ENCODE measurements at places on chromosomes 5 and 9.

- DNase-seq: no peak
These were observed 617 bp downstream of the PTPN3 start for GRCh38 chr9:109497226-109498153.

GRCh38 chr5:53464722-53465121, 15.7 kb upstream of the FST start:
- DNase-seq: no peak

DNA sequence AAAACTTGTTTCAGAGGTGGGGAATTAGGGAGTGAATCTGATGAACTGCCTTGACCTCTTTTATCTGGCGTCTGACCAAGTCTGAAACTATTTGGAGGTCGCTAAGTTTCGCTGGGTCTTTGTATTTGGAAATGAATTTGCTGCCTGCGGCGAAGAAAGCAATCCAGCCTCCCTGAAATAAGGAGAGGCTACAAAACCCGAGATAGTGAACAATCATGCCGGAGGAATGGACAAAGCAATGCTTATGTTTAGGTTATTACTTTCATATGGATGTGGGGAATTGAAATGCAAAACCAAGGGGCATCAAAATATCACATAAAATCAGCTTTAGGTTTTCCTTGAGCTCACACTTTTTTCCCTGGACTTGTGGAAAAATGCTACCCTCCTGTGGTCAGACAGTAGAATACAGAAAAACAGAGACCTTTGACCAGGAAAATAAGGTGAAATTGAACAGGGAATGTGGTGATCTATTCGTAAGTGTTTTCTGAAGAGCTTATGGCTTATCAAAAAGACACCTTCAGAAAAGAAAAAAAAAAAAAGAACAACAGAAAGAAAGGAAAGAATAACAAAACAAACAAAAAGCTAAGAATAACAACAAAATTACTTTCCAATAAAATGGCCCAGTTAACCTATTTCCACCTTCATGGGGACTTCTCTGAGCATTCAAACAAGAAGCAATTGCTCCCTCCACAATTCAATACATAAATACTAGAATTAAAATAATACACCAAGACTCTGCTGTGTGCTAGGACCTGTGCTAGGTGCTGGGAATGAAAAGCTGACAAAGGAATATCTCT, 68.6 kb upstream of the DPYSL3 start:
- no peak for DNase-seq

DNA sequence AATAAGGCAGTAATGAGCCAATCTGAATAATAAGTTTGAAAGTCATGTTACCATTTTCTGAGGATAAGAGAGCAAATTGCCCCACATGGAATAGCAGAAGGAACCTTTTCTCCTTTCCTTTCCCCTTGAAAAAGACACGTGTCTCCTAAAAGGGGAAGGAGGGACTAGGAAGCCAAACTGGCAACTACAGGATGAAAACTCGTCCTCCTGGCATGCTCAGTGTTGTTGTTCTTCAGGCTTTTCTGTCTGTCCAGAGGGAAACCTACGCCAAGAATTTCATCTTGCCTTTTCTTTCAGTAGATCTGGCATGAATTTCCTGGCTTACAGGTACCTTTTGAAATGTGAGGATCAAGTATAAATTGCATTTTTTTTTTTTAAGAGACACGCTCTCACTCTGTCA, 355.9 kb upstream of the TLE4 start:
- DNase-seq: no peak

DNA sequence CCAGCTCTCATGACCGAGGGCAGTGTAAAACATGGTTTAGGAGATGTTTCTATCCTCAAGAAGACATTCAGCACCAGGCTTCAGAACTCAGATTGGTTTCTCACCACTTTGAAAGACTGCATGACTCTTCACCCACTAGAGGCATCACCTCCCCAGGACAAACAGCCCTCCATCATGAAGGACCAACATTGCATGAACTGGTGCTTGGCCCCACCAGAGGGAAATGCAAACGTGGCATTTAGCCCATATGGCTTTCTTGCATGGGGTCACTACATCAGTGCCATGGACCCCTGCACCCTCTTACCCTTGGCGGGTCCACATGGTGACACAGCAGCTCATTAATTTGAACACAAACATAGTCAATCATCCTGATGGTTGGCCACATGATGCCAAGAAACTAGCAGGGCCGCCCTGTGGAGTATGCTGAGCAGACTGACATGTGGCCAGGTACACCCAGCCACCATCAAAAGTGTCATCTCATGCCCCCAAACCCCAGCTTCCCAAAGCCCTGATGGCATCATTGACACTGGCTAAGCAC, 129.5 kb upstream of the FSTL4 start:
- no peak for DNase-seq

- DNase-seq: peak; percentile 90
These were observed 172.3 kb upstream of the RFX3 start for GRCh38 chr9:3698076-3698475.

DNA sequence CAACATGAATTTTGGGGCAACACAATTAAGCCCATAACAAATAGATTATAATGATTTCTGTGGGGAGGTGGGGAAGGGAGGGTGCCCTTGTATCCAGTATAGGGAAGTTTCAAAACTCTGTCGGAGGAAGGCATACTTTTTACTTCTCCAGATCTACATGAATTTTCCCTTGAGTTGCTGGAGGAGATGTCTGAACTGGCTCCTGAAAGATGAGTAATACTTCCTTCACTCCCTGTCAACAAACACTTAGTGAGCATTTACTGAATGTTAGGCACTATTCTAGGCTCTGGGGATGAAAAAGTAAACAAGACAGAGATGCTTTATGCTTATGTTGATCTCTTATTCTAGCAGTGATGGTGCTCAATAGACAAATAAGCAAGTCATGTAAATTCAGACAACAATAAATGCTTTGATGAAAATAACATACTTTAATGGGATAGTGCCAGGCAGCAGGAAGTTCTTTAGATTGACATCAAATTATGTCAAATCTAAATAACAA, 197.9 kb upstream of the ANKH start:
- no peak for DNase-seq

DNA sequence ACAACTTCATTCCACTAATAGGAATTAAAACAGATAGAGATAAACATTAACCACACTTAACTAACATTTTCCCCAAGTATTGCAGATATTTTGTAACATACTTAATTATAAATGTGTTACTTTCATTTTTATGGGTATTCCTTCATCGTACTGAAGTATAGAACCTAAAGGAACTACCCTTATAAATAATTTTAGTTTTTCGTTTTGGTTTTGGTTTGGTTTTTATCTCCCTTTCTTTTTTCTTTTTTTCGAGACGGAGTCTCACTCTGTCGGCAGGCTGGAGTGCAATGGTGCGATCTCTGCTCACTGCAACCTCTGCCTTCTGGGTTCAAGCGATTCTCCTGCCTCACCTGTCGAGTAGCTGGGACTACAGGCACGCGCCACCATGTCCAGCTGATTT, 60.1 kb upstream of the LMNB1 start:
- no peak for DNase-seq

DNA sequence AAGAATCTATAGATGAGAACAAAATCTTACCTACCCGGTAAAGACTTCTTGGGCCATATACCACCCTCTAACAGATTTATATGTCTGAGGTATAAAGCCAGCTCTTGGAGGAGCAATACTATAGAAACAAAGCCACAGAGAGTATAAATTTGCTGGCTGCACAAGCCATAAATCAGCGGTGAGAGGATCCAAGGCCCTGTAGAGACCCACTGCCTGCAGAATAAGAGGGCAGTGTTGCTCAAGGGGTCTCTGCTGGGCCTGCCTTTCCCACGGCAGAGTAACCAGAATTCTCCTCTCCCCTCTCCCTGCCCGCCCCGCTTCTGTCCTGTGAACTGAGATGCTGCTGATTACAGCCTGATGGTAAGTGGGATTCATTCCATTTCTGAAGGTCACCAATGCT, 89.2 kb downstream of the NDFIP1 start:
- no peak for DNase-seq

GRCh38 chr5:1292846-1293415, 1.9 kb downstream of the TERT start:
- no peak for DNase-seq

- DNase-seq: no peak
These were observed 1.7 kb upstream of the ACO1 start for GRCh38 chr9:32382565-32383320.

DNA sequence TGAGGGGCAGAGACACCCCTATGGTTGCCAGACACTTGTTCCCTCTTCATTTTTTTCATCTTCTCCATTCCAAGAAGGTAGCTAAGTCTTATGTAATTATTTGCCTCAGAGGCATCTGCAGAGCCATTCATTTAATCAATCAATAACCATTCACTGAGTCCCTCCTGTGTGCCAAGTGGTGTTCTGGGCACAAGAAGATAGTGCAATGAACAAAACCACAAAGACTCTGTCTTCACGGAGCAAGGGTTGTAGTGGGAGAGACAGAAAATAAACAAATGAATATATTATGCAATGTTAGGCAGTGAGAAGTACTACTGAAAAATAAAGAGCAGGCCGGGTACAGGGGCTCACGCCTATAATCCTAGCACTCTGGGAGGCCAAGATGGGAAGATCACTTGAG, 41.4 kb upstream of the CTNNA1 start:
- DNase-seq: no peak

GRCh38 chr5:78979117-78979742, 5.9 kb downstream of the ARSB start:
- DNase-seq: no peak

- no peak for DNase-seq
These were observed 42.8 kb downstream of the VLDLR start for GRCh38 chr9:2664174-2665065.

DNA sequence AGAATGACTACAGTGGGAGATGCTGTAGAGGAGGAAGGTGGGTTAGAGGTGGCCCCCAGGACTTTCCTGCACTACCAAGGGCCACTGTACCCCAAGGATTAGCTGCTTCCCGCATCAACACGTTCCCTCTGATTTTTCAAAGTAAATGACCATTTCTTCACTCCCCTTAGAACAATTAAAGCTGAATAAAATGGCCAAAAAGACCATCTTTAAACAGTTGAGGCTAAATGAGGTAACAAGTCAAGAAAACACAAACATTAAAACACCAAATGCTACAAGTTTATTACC, 740 bp upstream of the ERAP1 start:
- DNase-seq: no peak

DNA sequence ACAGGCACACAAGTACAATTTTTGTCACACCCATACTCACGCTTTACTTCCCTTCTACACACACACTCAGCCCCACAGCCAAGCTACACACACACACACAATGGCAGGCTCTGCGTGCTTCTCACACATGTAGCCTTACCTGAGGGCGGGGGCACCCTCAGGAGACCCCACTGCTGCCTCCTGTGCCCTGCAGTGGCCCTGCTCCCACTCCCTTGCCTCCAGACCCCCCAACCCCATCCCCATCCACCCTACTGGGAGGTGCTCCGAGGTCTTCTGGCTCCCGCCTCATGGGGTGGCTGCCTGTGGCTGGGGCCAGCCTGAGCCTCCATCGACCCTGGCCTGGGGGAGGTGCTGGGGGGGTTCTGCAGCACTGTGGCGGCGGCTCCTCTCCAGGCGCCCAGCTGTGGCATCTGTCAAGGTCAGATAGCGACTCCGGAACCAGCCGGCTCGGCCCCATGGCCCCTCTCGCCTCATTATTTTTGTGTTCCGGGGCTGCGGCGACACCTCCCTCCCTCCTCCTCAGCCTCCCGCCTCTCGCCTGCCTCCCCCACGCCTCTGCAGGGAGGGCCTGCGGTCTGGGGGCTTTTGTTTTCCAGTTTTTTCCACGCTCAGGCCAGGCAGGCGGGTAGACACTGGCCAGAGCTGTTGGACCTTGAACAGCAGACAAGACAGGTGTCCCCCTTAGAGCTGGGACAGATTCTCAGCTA, 21.7 kb downstream of the CXXC5 start:
- no peak for DNase-seq

DNA sequence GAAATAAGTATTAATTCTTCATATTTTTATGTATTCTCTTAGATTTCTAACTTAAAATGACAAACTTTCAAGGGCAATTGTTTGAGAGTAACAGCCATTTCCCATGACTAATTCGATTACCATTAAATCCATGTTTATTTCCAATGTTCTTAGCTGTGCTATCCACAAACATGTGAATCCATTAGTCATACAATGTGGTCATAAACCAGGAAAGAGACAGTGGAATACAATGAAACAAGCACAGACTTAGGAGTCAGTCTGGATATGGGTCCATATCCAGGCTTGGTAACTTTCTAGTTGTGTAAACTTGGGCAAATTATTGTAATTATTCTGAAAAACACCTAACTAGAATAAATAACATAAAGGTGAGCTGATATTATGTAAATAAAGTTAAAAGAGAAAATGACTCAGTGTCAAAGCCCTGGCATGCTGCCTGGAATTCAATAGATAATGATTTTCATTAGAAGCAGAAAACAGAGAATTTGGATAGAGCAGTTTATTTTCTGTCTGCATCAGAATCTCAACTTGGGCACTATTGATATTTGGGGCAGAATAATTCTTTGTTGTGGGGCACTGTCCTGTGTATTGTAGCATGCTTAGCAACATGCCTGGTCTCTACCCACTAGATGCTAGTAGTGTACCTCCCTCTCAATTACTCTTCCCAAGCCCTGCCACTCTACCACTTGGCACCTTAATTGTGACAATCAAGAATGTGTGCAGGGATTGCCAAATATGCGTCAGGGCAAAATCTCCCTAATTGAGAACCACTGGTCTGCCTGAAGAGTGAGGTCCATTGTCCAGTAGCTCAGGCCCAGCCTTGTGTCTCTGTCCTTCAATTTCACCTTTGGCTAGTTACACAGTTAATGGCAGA, 44.7 kb upstream of the SLC27A6 start:
- no peak for DNase-seq

GRCh38 chr9:131177898-131178297, 52.5 kb downstream of the NUP214 start:
- no peak for DNase-seq

- DNase-seq: no peak
These were observed 162.0 kb upstream of the SMIM23 start for GRCh38 chr5:171623551-171624097.

GRCh38 chr9:104374711-104375110, 129.4 kb upstream of the OR13F1 start:
- no peak for DNase-seq

DNA sequence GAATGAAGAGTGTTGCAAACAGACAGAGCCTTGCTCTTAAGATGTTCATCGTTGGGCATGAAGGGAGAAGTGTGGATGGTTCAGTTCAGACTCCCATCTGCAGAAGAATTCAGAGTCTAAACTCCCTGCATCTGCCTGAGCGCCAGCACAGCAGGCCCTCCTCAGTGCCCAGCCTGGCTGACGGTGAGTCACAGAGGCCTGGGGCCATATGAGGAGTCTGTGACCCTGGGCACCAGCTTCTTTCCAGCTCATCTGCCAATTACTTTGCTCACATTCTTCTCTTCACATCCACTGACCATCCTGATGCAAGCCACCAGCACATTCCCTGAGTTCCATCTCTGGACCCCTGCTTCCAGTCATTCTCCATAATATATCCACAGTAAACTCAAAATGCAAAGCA, 401.1 kb upstream of the TRPC7 start:
- DNase-seq: no peak

GRCh38 chr9:107051392-107051791, 188.4 kb downstream of the ZNF462 start:
- DNase-seq: no peak

GRCh38 chr9:10678010-10678409, 65.2 kb upstream of the PTPRD start:
- no peak for DNase-seq

Measured in NCI-H187 (cell line).